NCI-H526 treated with DMSO at 0.1 percent for 48 hours (cell line): ENCODE measurements at places on chromosomes 7 and 10.

DNA sequence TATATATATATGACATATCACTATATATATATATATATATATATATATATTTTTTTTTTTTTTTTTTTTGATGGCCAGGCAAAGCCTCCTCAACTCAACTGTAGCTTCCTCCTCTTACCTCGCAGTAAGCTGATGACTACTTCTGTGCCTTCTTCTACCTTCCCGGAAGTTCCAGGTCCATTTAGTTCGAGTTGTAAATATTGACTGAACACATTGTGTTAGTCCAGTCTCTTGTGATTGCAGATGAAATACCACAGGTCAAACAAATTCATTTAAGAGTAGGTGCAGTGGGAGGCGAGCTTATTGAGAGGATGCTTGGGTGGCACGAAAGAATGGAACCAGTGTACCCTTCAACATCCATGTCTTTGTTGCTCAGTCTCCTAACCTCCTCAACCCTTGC lies 144.6 kb downstream of the ST7 start:
- no peak for DNase-seq

DNA sequence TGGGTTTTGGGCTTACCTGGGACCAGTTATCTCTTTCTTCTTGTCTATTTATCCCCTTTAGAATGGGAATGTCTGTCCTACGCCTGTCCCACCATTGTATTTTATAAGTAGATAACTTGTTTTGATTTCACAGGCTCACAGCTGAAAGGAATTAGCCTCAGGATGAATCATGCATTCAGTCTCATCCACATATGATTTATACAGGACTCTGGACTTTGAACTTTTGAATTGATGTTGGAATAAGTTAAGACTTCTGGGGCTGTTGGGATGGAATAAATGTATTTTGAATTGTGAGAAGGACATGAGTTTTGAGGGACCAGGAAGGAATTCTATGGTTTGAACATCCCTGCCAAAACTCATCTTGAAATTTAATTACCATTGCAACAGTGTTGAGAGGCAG lies 112.6 kb downstream of the AMPH start:
- no peak for DNase-seq

DNA sequence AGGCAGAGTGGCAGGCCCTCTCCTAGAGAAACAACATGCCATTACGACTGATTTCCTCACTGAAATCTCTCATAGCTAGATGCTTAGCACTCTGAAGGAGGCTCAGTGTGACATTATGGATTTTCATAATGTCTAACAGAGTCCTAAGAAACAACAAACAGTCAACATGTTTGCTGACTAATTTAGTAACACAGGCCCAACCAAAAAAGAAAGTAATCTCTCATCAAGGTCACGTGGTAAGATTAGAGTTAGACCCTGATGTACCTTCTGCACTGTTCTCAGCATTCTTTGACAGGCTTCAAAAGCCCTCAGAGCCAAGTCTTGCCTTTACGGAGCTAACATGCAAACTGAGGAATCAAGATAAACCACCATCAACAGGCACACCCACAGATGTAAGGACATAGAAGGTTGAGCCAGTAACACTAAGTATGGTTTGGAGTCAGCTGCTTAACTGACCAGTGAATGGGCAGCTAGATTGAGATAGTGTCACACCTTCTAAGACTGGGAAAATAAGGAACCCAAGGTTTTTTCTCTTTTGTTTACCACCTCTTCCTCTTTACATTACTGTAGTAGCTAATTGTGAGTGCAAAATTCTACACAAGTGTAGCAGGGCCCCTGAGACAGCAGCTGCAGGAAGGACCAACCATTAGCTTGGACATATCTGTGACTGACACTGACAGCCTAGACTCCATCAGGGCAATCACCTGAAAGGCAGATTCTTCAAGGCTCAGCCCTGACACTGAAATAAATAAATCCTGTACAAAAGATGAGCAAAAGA lies 15.3 kb upstream of the KCNIP2 start:
- no peak for DNase-seq

DNA sequence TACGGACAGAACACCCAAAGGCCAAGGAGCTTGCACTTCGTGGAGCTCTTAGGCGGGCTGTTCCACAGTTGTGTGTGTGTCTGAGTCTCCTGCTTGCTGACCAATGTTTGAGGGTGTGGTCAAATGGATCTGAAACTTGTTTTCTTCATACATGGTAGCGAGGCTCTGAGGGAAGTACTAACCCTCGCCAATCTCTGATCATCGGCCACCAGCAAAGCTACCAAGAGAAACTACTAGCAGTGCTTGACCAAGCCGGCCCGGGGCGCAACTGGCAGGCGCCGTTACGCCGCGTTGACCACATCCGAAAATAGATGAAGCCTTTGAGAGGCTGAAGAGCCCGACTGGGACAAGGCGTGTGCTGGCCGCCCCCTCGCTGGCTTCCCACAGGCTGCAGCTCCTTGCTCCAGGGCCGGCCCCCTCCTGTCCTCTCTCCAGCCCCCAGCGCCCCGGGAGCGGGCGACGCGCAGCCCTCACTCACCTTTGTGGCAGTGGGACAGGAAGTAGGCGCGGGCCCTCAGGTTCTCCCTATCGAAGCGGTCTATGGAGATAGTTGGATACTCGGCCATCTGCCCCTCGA lies 384 bp downstream of the DCLRE1C start:
- no peak for DNase-seq

DNA sequence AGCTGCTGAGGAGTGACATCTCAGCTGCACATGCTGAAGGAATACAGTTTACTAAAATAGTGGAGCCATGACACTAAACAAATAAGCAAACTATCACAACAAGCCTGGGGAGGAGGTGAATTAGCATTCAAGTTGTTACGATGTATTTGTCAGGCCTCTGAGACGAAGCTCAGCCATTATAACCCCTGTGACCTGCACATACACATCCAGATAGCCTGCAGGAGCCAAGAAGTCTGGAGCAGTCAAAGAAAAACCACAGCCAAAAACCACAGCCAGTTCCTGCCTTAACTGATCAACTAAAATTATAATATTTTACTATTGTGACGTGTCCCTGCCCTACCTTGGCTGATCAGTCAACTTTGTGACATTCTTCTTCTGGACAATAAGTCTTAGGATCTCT lies 68.6 kb downstream of the NSUN6 start:
- DNase-seq, result no peak

DNA sequence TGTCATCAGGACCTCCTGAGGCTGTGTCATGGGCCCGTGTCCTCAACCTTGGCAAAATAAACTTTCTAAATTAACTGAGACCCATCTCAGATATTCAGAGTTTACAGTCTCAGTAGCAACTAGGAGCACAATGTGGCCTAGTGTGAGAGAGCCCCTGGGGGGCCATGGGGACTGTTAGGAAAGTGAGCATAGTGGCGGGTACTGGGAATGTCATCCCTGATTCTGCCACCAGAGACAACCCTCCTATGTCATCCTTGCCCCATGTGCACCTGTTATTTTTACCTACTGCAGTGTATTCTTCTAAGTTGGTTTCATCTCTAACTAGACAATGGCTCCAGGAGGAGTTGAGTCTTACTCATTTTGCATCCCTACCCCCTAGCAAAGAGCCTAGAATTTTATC lies 78.6 kb downstream of the CCDC71L start:
- DNase-seq, result no peak

DNA sequence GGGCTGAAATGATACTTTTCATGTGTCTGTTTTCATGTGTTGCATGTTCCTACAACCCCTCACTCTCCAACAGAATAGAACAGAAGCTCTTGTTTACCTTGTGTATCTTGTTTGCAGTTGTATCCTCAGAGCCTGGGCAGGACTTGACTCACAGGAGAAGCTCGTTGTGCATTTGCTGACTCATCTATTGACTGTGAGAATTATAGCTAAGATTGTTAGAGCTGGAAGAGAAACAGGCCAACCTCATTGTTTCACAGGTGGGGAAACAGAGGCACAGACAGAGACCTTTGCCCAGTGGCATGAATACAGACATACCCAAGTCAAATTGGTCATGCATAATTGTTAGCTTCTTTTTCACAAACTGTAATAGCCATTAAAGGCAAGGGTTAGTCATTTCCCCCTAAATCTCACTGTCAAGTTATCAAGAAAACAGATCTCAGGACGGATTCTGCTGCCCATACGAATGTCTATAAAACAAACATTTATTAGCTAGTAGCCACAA lies 4.6 kb upstream of the TSPAN15 start:
- DNase-seq, result no peak

DNA sequence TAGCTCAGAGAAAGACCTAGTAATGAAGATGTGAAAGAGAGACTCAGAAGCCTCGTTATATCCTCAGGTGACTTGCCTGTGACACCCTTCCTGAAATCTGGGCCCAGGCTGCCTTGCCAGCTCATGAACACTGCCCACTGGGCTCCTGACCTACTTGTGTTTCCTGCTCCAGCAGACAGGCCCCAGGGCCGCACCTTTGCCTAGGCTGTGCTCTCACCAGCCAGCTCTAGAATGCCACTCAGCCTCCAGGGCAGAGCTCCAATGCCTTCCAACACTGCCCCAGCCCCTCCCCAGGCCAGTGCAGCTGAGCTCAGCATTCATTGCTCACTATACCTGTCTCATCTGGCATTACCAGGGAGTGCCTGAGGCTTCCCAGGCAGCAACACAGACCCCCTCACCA lies 94.3 kb downstream of the DLG5 start:
- DNase-seq, result no peak

- DNase-seq, result no peak
Measured at GRCh38 chr7:98573816-98574215, 43.3 kb upstream of the NPTX2 start.

GRCh38 chr7:70557338-70557737 lies 574.6 kb upstream of the GALNT17 start:
- DNase-seq, result no peak

GRCh38 chr7:98125759-98126158 lies 19.1 kb downstream of the LMTK2 start:
- DNase-seq, result no peak

DNA sequence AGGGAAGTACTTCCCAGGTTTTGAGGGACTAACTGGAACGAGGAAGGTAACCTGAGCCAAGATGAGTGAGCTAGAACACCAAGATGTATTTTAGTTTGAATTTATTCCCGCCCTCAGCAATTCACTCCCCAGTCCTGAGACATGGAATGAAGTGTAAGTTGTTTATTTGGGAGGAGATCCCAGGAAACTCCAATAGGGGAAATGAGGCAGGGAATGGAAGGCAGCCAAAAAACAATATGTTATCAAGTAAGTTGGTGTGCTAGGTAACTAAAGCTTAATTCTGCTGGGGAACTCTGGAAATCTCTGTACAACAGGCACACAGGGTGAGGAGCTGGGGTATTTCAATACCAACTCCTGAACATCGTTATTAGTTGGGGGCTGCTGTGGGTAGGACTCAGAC lies 189.7 kb upstream of the HDAC9 start:
- DNase-seq, result no peak

GRCh38 chr7:31271641-31272405 lies 68.7 kb downstream of the NEUROD6 start:
- no peak for DNase-seq

DNA sequence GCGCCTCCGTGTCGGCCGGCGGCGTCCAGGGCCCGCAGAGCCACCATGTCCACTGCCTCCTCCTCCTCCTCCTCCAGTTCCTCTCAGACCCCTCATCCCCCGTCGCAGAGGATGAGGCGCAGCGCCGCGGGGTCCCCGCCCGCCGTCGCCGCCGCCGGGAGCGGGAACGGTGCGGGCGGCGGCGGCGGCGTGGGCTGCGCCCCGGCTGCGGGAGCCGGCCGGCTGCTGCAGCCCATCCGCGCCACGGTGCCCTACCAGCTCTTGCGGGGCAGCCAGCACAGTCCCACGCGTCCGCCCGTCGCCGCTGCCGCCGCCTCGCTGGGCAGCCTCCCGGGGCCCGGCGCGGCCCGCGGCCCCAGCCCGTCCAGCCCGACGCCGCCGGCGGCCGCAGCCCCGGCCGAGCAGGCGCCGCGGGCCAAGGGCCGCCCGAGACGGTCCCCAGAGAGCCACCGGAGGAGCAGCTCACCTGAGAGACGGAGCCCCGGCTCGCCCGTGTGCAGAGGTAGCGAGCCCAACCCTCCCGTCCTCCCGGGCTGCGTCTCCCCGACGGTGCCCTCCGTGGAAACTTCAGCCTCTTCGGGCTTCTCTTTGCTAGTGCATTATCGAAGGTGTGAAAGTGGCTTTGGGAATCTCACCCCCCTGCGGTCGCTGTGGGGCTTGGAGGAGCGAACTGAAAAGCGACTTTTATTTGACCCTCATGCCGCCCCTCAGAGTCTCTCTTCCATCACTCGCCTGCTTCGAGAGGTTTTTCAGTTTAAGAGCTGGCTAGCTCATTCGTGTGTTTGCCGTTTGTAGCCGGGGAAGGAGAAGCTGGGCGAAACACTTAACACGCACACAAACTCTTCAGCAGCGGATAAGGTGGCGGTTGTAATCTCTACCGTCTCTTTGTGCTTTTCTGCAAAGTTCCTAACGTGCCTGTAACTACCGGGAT lies 975 bp downstream of the GLCCI1 start:
- DNase-seq, result peak; percentile 75

DNA sequence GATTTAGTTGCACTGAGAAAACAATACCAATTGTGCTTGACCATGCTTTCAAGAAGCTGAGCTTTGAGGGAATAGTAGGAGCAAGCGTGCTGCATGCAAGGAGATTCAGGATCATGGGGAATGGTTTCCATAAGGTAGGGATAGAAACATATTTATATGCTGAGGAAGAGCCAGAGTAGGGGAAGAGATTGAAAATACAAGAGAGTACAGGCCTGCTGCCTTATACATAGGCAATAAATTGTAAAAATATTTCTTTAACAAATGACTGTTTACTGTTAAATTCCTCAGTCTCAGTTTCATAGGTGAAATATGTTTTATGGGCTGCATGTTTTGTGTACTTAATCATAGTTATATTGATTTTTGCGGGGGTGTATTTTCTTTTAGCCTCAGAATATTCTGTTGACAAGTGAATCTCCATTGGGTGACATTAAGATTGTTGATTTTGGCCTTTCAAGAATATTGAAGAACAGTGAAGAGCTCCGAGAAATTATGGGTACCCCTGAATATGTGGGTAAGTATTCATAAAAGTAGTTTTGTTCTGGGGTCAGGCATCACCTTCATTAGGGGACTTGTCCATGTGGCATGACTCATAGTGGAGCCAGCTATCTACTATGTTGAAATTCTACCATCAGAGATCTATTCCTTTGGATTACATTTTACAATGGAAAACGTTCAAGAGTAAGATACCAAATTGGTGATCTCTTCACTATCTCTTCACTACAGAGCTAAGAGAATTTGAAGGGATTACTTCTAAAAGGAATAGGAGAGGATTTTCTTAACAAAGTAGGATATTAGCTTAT lies 36.5 kb downstream of the STK17A start:
- DNase-seq, result peak; percentile 82

DNA sequence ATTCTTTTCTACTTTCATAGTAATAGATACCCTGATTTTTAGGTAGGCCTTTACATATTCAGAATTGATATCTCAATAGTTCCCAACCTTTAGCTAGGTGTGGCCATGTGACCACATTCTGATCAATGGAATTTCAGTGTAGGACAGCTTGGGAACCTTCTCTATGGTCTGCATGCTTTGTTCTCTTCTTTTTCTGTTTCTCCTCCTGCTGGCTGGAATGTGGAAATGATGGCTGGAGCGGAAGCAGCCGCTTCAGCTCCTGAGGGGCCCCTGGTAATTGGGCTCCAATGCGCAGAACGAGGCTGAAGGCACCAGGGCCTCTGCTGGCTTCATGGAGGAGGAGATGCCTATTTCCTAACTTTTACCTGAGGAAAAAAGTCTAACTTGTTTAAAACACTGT lies 152.6 kb downstream of the ZMYND11 start:
- DNase-seq, result no peak
